Thoracic aorta (tissue), 2 donors: ENCODE measurements at places on chromosomes 7 and 10.

DNA sequence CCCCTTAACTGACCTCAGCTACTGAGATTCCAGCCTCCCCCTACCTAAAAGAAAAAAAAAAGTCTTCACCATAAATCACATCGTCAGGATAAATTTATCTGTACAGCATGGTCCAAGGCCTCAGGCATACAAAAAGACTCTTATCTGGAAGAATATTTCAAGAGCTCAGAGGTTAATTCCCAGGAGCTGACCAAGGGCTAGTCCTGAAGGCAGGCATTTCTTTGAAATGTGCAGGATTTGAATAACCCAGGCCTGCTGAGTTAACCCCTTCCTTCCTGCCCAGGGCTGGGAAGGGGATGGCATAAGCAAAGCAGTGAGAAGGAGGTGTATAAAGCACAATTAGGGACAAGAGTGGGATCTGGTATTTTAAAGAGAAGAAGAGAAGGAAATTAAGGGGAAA is 111.2 kb downstream of the RNLS start:
- no peak for DNase-seq
- H3K27ac ChIP-seq, result no peak overlapping the region
- no peaks in the 10 kb centered on the region for H3K27me3 ChIP-seq

DNA sequence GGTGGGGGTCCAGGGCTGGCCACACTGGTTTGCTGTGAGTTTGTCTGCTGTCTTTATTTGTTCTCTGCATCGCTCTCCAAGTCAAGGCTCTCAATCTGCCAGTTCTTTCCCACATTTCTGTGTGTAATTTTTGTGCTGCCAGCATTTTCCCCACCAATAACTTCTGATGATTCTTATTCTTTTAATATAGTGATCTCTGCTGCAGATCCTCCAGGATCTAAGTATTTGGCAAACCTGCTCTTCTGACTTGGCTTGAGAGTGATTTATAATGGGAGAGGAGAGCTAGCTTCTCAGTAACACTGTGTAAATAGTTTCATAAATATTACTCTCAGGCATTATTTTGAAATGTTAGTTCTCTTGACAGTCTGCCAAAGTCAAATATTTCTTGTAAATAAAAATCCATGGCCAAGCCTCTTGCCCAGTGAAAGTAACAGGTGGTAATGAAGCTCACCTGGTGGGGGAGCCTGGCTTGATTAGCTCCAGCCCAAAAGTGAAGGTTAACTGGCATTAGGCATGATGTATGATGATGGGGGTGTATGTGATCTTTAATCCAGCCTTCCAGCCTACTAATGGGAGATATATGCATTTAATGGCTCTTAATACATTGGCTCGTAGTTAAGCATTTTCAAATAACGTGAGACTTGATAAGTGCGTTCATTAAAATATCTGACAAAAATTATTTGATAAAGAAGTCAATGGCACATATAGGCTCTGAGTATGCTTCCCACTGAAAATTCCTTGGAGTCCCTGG is 1055.9 kb downstream of the KCNMA1 start:
- peaks cover 27% of the 10 kb centered on the region for H3K4me1 ChIP-seq
- H3K4me3 ChIP-seq, result no peak overlapping the region
- H3K27ac ChIP-seq, result no peak overlapping the region
- DNase-seq, result no peak
- no peaks in the 10 kb centered on the region for H3K36me3 ChIP-seq
- no peaks in the 10 kb centered on the region for H3K27me3 ChIP-seq

- H3K4me3 ChIP-seq, result no peak overlapping the region
- no peaks in the 10 kb centered on the region for H3K36me3 ChIP-seq
- DNase-seq, result no peak
- no peaks in the 10 kb centered on the region for H3K27me3 ChIP-seq
- H3K27ac ChIP-seq, result peak overlapping the region; percentile 10
- no peaks in the 10 kb centered on the region for H3K4me1 ChIP-seq
Measured at GRCh38 chr10:6320320-6321010, 117.7 kb downstream of the PFKFB3 start.

DNA sequence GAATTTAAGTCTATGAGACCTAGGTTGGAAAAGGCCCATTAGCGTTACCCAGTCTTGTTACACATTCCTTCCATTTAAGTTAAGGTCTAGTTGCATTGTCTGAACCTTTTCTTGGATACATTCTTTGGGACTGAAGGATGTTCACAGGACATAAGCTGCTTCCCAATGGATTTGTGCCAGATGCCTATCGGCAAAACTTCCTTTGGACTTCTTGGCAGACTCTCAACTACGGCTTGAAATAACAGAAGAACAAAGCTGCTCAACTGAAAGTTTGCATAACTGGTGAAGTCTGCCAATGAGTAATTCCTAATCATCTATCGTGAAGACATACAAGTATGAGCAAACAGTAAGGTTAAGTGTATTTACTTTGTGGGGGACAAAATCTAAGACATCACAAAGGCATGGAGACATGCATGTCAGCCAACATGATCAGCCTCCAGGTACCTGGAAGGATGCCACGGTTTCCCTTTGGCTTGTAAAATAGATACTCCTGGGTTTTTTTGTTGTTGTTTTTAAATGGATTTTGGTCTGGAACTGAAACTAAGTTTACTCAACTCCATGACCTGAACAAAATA is 35.4 kb downstream of the MALSU1 start:
- DNase-seq, result no peak
- no peak overlapping the region for H3K27ac ChIP-seq
- H3K4me1 ChIP-seq, result peaks cover 5% of the 10 kb centered on the region
- no peak overlapping the region for H3K4me3 ChIP-seq
- H3K27me3 ChIP-seq, result no peaks in the 10 kb centered on the region

GRCh38 chr7:137962491-137962874 is 39.4 kb downstream of the CREB3L2 start:
- no peak for DNase-seq
- H3K4me3 ChIP-seq, result no peak overlapping the region
- H3K27ac ChIP-seq, result peak overlapping the region; percentile 89
- no peaks in the 10 kb centered on the region for H3K36me3 ChIP-seq
- H3K4me1 ChIP-seq, result peaks cover 35% of the 10 kb centered on the region
